ENCODE measurements at places on chromosomes 12 and 14.

DNA sequence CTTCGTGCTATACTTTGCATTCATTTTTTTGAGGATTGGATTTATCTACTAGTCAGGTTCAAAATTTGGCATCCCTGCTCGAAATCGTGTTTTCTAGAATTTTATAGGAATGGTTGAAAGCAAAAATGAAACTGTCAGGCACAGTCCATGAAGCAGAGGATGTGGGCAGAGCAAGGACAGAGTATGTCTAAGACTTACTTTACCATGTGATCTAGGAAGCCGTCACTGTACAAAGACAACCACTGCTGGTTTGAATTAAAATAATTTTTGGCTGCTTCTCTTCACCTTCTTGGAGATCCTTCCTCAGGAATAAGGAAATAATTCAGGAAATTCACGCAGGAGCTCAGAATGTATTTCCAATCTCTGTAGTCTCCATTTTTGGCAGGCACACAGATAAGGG is 31.6 kb upstream of the SGPP1 start:
- peak; percentile 7 for DNase-seq

GRCh38 chr12:45969084-45969483 is 21.3 kb downstream of the SCAF11 start:
- DNase-seq: no peak

GRCh38 chr12:96255077-96255476 is 60.9 kb downstream of the ELK3 start:
- DNase-seq: no peak

DNA sequence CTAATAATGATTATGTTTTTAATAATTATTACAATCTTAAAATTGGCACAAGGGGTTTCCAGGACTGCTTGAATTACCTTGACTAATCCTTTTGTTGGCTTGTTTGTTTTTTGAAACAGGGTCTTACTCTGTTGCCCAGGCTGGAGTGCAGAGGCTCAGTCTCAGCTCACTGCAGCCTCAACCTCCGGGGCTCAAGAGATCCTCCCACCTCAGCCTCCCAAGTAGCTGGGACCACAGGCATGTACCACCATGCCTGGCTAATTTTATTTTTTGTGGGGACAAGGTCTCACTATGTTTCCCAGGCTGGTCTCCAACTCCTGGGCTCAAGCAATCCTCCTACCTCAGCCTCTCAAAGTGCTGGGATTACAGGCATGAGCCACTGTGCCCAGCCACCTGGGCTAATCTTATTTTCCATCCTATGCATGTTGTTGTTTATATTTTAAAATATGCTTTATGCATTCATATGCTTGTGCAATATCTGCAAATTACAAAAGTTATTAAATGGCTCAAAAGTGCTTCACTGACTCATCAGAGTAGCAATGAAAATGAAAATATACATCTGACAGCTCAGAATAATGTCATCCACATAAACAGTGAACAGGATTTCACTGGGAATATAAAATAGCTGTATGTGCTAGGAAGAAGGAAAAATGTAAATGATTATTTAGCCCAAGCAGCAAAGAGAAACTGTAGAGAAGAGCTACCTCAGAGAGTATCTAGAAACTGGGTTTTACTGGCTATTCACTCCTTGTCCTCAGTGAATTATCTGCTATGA is 24.8 kb upstream of the PLEKHG6 start:
- peak; percentile 87 for DNase-seq

DNA sequence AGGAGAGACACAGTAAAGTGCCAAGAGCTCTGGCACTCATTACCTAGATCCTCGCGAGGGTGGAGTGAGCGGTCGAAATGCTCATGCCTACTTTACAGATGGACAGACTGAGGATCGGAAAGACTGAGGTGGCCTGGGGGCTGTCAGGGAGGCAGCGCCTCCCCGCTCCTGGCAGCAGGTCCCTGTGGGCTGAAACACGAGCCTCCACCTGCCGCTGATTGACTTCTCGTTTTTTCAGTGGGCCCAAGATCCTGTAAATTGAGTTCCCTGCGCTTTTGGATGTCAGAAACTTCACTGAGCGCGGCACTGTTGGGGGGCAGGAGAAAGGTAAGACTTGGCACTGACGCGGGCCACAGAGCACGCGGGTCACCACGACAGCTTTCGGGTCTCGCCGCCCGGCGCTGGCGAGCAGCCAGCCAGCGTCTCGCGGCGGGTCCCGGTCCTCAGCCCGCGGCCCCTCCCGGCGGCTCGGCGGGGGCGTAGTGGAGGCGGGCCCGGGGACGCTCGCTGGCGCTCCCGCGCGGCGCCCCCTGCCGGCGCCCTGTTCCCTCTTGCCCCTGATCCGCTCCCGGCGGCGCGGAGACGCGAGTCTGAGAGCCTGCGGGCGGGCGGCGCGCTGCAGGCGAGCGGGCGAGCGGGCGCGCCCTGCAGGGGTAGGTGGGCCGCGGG is 552 bp upstream of the SCN8A start:
- DNase-seq: peak; percentile 82

DNA sequence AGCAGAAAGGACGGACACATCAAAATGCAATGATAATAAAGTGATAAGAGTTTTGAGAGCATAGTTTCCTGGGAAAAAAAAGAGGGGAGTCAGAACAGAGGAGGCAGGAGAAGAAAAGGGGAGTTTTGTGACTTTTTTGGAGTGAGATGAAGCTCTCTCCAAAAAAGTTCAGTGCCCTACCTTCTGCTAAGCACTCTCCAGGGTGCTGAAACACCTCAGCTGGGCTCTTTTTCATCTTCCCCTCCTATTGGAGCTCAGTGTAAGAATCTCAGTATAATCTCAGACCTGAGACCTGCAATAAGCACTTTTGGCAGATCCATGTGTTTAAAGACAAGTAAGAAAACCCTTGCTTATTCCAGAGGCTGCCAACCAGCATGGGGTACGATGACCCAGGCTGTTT is 58.9 kb upstream of the SRRM4 start:
- no peak for DNase-seq

DNA sequence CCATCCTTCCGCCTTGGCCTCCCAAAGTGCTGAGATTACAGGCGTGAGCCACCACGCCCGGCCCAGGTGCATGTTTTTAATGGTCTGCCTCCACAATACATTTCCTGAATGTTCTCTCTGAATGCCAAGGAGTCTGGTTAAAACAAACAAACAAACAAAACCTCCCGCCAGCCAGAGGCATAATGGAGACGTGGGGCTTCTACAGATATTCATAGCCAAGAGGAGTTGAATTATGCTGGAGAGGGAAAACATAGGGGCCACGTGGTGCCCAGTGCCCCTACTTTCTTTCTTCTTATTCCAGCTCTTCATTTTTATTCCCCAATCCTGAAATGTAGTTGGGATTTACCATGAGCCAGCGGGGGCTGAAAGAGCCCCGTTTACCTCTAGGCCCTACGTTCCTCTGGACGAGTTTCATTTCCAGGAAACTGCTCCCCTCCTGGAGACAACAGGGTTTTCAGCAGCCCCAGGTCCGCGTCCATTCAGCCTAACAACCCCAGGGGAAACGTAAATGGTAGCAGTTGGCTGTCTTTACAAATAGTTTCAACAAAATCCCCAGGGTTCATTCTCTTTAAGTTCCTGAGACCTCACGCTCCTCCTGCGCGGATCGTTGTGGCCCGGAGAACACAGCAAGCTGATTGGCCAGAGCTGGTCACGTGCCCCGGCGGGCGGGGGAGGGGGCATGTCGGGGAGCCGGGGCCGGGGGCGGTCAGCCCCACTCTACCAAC is 108.5 kb upstream of the ESRRB start:
- DNase-seq: peak; percentile 48

DNA sequence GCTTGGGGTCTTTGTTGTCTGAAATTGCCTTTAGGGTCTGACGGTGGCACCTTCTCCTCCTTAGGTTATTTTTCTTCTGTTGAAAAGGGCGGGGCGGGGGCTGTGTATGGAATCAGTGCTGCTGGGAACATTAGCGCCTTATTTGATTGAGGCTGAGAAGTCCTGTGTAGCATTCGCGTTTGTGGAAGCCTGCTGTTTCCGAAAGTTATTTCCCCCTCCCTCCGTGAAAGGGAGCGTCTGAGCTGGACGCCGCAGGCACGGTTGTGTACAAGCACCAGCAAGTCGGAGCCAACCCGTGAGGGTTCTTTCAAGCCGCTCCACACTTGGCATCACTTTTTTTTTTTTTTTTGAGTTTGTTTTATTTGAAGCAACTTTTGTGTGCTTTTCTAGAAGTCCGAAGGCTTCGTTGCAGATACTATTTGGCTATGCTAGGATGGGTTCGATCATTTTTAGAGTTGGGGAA is 1.1 kb downstream of the SYNE2 start:
- DNase-seq: peak; percentile 57

GRCh38 chr14:96081767-96082400 is 42.7 kb downstream of the C14orf132 start:
- no peak for DNase-seq

- no peak for DNase-seq
Observed at GRCh38 chr12:25189656-25190055, 5.3 kb downstream of the DNAI7 start.

DNA sequence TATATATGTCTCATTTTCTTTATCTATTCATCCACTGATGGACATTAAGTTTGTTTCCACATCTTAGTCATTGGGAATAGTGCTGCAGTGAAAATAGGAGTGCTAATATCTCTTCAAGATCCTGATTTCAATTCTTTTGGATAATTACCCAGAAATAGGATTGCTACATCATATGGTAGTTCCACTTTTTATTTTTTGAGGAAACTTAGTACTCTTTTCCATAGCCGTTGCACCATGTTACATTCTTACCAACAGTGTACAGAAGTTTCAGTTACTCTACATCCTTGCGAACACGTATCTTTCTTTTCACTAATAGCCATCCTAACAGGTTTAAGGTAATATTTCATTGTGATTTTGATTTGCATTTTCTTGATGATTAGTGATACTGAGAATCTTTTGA is 29.8 kb downstream of the TESPA1 start:
- DNase-seq: no peak

DNA sequence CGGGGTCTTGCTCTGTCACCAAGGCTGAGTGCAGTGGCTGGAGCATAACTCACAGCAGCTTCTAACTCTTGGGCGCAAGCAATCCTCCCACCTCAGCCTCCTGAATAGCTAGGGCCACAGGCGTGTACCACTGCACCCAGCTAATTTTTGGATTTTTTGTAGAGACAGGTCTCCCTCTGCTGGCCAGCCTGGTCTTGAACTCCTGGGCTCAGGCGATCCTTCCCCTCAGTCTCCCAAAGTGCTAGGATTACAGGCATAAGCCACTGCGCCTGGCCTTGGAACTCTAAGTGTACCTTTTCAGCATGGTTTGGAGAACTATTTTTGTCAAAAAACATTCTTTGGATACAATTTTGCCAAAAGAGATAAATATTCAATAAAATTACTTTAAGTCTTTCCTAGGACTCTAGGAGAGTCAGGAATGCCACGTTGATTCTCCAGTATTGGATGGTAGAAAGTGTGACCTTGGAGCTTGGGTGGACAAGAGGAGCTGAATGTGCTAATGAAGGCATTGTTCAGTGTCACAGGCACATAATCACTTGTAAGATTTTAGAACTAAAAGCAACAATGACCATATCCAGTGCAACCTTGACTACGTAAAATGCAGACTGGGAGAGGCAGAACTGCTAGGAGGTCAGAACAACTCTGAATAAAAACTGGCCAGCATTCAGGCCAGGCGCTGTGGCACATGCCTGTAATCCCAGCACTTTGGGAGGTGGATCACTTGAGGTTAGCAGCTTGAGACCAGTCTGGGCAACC is 2.8 kb downstream of the SRSF9 start:
- peak; percentile 45 for DNase-seq
